Astrocyte (in vitro differentiated cells and primary cell): ENCODE measurements at places on chromosomes 1 and 21. TPM values are rescaled to one million over a fixed set of nuclear protein-coding genes. Genes with fewer than 3 reads are reported as not detected.
A peak's percentile ranks its signal among the peaks of the same experiment; 100 is the strongest.

DNA sequence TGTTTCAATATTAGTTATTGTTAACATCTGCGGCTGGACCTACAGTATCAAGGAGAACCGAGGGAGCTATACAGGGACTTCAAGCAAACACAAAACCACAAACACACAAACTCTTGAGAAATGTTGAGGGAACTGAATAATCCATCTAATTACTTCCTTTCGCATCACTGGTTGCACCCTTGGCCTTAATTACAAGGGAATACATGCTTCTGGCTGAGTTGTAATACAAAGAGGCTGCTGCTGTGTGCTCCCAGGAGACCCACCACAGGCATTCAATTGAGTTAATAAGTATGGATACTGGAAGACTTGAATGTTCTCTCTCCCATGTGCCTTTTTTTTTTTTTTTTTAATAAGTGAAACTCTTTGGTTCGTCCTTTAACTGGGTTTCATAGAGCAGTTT lies 16.8 kb upstream of the SMYD2 start:
- DNase-seq: peak; percentile 76
- H3K4me1 ChIP-seq: peaks cover 10% of the 10 kb centered on the region
- peaks cover 2% of the 10 kb centered on the region for H3K27me3 ChIP-seq
- no peak overlapping the region for H3K27ac ChIP-seq
- H3K36me3 ChIP-seq: no peaks in the 10 kb centered on the region

GRCh38 chr21:43812957-43813655 lies 23.7 kb downstream of the RRP1 start:
- no peaks in the 10 kb centered on the region for H3K4me1 ChIP-seq
- DNase-seq: no peak
- no peaks in the 10 kb centered on the region for H3K36me3 ChIP-seq
- H3K27ac ChIP-seq: no peak overlapping the region
- no peak overlapping the region for H3K4me3 ChIP-seq
- no peaks in the 10 kb centered on the region for H3K27me3 ChIP-seq

DNA sequence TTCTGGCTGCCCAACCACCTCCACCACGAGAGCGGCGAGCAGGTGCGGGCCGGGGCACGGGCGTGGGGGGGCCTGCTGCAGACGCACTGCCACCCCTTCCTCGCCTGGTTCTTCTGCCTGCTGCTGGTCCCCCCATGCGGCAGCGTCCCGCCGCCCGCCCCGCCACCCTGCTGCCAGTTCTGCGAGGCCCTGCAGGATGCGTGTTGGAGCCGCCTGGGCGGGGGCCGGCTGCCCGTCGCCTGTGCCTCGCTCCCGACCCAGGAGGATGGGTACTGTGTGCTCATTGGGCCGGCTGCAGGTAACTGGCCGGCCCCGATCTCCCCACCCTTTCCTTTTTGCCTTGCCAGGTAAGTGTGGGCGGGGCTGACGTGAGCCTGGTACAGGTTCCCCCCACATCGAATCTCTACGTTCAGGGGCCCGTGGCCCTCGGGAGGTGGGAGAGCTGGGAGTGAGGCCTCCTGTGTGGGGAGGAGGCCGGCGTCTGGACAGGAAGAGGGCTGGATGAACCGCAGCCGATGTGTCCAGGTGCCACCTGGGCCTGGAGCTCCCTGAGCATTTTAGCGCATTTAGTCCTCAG lies 51.7 kb downstream of the COL18A1 start:
- H3K27me3 ChIP-seq: no peaks in the 10 kb centered on the region
- H3K4me3 ChIP-seq: no peak overlapping the region
- H3K27ac ChIP-seq: no peak overlapping the region

DNA sequence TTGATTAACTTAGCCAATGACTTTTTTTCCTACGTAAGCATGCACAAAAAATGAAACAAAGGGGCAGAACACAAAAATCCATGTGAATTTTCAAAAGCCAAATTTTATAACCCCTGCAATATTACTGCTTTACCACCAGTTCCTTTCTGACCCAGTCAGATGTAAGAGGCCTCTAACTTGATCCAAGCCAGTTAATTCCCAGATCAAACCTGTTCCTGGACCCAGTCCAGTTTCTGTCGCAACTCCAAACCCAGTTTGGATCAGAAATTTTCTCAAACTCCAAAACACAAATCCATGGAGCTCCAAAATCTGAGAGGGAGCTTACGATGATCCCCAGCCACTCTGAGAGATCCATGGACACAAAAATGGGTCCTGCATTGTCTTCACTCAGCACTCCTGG lies 7.8 kb upstream of the ZYG11A start:
- H3K36me3 ChIP-seq: no peaks in the 10 kb centered on the region
- no peak overlapping the region for H3K27ac ChIP-seq
- no peaks in the 10 kb centered on the region for H3K4me1 ChIP-seq
- no peak overlapping the region for H3K4me3 ChIP-seq

- no peak overlapping the region for H3K27ac ChIP-seq
- no peaks in the 10 kb centered on the region for H3K36me3 ChIP-seq
- DNase-seq: no peak
- no peak overlapping the region for H3K4me3 ChIP-seq
- no peaks in the 10 kb centered on the region for H3K27me3 ChIP-seq
- H3K4me1 ChIP-seq: no peaks in the 10 kb centered on the region
Measured at GRCh38 chr1:197954718-197955418, 37.7 kb downstream of the LHX9 start.

DNA sequence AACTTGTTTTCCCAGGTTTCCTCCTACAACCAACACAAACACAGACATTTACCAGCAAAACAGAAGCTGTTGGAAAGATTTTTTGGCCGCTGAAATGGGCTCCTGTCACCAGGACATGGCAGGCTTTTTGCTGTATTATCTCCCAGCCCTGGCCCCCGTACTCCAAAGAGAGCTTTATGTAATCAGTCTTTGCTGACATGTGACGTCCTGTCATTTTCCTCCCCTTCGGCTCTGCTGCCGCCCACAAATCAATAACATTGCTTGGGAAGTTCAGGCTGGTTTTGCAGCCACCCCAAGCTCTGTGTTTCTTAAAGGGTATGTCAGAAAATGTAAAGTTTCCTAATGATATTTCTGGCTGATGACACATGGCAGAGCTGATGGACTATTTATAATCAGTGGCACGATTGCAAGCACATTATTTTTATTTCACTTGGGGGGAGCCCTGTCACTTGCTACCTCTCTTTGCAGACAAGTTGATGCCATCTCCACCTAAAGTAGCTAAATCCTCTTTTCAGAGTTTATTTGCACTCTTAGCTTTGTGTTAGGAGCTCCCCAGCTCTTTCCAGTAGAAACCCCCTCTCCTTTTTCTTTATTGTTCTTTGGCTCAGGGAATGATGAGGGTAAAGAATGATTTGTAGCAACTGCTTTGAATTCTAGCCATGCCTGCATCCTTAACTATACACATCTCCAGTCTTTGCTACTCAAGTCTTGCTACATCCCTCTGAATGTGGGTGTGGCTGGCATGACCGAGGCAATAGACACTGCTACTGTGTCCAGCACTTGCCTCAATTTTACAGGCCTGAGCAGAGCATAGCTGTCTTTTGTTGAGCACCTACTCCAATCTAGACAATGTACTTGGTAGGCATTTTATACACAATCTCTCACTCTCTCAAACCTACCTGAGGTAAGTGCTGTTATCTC lies 67.3 kb downstream of the ELAVL4 start:
- DNase-seq: no peak
- no peak overlapping the region for H3K4me3 ChIP-seq
- no peaks in the 10 kb centered on the region for H3K4me1 ChIP-seq
- H3K27me3 ChIP-seq: no peaks in the 10 kb centered on the region

DNA sequence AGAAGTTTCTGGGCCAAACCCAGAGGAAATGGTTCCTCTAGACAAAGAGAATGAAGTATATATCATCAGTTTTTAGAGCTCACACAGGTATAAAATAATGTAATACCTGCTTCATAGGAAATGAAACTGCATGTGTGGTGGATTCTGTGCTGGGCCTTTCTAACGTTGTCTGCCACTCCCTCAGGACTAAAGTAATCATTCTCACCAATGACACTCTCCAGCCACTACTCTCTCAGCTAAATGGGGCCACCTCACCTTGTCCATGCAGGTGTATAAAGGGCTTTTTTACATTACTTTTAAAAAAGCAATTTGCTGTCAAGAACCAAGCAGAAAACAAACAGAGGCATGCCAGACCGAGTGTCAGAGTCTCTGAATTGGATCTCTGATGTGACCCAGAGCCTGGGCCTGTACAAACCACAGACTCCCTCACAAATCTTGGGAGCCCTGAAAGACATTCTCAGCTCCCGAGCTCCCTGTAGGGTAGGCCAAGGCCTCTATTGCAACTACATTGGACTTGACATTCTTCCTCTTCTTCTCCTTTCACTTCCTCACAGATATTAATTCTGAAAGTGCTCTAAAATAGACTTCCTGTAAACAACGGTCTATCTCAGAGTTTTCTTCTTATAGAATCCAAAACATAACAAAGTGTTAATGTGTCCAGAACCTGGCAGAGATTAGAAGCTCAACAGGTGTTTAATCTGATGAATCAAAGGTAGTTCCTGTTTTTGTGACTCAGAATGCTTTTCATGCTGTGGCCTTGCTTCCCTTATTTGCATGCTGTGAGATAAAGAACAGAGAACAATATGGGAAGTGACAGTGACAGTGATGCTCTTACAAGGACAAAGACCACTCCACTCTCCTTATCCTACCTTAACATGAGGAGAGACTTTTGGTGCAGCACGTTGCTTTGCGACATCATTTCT lies 8.6 kb downstream of the AIM2 start:
- DNase-seq: no peak
- no peak overlapping the region for H3K4me3 ChIP-seq

- no peaks in the 10 kb centered on the region for H3K4me1 ChIP-seq
- DNase-seq: no peak
- no peak overlapping the region for H3K27ac ChIP-seq
- no peak overlapping the region for H3K4me3 ChIP-seq
- no peaks in the 10 kb centered on the region for H3K36me3 ChIP-seq
- no peaks in the 10 kb centered on the region for H3K27me3 ChIP-seq
Measured at GRCh38 chr1:118244194-118244593, 59.2 kb upstream of the SPAG17 start.

DNA sequence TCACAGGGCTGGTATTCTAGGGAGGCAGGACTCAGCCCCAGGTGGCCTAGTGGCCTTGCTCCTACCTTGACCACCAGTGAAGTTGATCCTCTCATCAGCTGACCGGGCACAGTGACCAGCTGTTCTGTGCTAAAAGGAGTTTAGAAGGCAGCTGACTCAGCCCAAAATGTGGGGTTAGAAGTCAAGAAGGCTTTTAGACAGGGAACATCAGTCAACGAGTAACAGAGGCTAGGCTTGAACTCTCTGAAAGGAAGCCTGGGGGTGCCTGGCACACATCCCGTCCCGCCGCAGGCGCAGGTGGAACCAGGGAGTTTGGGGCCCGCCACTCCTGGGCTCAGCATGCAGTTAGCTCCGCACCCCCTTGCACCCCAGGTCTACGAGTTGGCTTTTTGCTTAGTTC lies 114.9 kb upstream of the SLC45A1 start:
- no peak for DNase-seq
- H3K27ac ChIP-seq: peak overlapping the region; percentile 65
- no peaks in the 10 kb centered on the region for H3K27me3 ChIP-seq
- no peak overlapping the region for H3K4me3 ChIP-seq

GRCh38 chr1:11804666-11805421 lies 920 bp downstream of the MTHFR start:
- H3K4me3 ChIP-seq: peak overlapping the region; percentile 63
- no peaks in the 10 kb centered on the region for H3K27me3 ChIP-seq
- peaks cover 45% of the 10 kb centered on the region for H3K4me1 ChIP-seq
- DNase-seq: peak; percentile 62
- peak overlapping the region; percentile 81 for H3K27ac ChIP-seq

GRCh38 chr1:198773030-198773429 lies 134.2 kb downstream of the PTPRC start:
- H3K27me3 ChIP-seq: no peaks in the 10 kb centered on the region
- peaks cover 17% of the 10 kb centered on the region for H3K4me1 ChIP-seq
- DNase-seq: no peak
- no peak overlapping the region for H3K27ac ChIP-seq
- no peak overlapping the region for H3K4me3 ChIP-seq
- H3K36me3 ChIP-seq: no peaks in the 10 kb centered on the region

- H3K4me1 ChIP-seq: no peaks in the 10 kb centered on the region
- DNase-seq: no peak
- H3K27ac ChIP-seq: no peak overlapping the region
- H3K4me3 ChIP-seq: no peak overlapping the region
Measured at GRCh38 chr1:195328681-195329080, 1279.6 kb downstream of the KCNT2 start.

DNA sequence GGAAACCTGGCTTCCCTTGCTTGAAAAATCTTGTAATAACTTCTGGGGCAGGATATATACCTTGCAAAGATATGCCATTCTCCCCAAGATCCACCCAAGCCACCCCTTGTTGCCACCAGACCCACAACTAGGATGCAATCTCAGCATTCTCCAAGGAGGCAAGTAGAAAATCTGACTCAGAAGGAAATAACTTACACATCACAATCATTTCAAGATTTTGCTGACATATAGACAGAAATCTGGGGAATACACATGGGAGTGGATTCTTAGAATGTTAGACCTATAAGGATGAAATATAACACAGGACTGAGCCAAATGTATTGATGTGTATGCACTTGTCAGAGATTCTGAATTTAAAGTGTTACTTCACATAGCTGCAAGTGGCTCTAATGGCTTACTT lies 14.8 kb upstream of the ZDHHC18 start:
- no peak overlapping the region for H3K4me3 ChIP-seq
- H3K4me1 ChIP-seq: no peaks in the 10 kb centered on the region
- no peaks in the 10 kb centered on the region for H3K36me3 ChIP-seq
- H3K27ac ChIP-seq: no peak overlapping the region

GRCh38 chr21:41701749-41702148 lies 65.1 kb downstream of the RIPK4 start:
- H3K27me3 ChIP-seq: peaks cover 5% of the 10 kb centered on the region
- DNase-seq: no peak
- no peaks in the 10 kb centered on the region for H3K4me1 ChIP-seq

DNA sequence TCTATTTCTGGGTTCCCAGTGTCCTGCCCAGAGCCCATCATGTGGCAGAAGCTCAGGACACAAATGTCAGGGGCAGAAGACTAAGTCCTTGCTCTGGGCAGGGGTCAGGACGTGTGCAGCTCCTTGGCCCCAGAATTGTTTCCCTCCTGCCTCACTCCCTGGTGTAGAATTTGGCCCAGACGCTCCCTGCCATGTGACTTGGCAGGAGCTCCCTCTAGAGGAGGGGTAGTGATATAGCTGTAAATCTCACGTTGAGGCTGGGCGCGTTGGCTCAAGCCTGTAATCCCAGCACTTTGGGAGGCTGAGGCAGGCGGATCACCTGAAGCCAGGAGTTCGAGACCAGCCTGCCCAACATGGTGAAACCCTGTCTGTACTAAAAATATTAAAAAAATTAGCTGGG lies 91.2 kb downstream of the UBIAD1 start:
- no peak for DNase-seq
- H3K4me3 ChIP-seq: no peak overlapping the region

The AGT gene
- 1.2 and 3.0 TPM in 2 replicates for total RNA-seq

The CHAF1B gene
- total RNA-seq: 2.8 and 3.0 TPM in 2 replicates

The LCE3D gene
- total RNA-seq: not detected in 2 replicates

The ECE1 gene
- 172 and 182 TPM in 2 replicates for total RNA-seq

The TDRD5 gene
- not detected in 2 replicates for total RNA-seq

The TSPAN1 gene
- 1.7 and 2.2 TPM in 2 replicates for total RNA-seq

The FHAD1 gene
- total RNA-seq: 0.25 TPM in 1 of 2 replicates, not detected in the other

The CLDN17 gene
- total RNA-seq: not detected in 2 replicates
